ENCODE measurements at places on chromosomes 5 and 9.

- DNase-seq = no peak
These were observed 25.0 kb downstream of the CCDC69 start for GRCh38 chr5:151198861-151199260.

- no peak for DNase-seq
These were observed 104.0 kb upstream of the DMRTA1 start for GRCh38 chr9:22342491-22343217.

DNA sequence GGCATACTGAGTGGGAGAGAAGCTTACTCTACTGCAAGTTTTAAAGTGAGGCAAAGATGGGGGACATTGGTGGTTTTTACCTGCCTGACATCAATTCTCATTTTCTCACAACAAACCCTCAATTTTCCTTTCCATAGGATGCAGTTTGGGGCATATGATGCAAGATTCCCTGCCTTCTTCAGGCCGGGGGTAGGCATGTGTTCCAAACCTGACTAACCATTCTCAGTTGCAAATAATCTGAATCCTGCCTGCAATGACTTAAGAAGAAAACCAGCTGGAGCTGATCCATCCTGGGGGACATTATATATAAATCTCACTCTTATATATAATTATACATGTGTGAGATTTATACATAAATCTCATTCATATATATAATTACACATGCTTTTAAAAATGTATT lies 223.6 kb upstream of the EFNA5 start:
- DNase-seq = no peak

DNA sequence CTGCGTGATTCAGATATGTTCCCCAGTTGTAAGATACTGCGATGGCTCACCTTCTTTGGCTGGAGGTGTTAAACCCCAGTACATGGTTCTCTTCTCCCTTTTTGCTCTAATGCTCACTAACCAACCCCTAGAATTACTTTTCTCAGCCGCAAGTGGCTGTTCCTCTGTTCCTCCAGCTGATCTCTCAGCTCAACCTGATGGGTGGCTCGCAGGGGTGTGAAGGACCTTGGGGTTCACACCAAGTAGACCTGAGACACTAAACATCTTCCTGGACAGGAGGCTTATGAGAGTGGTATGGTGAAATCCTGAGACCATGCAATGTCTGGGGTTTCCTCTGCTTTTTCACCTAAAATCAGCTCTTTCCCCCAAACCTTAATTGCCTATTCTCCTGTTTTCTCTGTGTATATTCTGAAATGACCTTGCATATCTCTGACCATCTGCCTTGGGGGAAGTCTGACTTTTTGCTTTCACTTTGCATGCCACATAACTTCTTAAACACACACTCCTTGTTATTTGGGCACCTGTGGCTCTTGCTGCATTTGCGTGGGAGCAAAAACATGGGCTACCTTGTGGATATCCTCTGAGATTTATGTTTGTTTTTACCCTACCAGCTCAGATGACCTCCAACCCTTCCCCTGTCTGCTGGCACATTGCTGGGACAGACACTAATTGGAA lies 15.9 kb upstream of the IFNA14 start:
- no peak for DNase-seq

- DNase-seq = no peak
These were observed 12.8 kb downstream of the PTAR1 start for GRCh38 chr9:69746859-69747560.

DNA sequence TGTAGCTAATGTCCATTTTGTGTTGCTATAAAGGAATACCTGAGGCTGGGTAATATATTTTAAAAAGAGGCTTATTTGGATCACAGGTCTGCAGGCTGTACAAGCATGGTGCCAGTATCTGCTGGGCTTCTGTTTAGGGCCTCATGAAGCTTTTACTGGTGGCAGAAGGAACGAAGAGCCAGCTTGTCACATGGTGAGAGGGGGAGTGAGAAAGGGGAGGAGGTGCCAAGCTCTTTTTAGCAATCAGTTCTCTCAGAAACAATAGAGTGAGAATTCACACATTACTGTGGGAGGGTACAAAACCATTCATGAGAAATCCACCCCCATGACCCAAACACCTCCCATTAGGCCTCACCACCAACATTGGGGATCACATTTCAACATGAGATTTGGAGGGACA lies 340.9 kb downstream of the RASEF start:
- DNase-seq = no peak

DNA sequence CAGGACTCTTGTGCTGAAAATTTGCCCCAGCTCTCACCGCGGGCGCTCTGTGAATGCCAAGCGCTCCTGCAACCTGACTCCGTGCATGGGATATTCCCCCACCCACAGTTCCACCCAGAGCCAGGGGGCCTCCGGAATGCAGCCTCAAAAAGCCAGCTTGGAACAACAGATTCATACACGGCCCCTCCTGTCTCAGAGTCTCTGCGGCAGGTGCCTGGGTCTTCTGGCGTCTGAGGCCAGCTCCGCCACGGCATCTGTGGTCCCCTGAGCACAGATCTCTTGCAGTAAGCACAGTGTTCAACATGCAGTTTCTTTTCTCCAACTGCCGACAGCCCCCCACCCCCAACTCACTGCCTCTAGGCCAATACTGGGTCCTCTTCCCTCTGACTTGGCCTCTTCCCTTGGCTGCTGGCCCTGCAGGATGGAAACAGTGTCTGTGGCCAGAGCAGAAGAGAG lies 355.7 kb upstream of the IRX2 start:
- no peak for DNase-seq

- no peak for DNase-seq
These were observed 35.2 kb downstream of the NUP214 start for GRCh38 chr9:131160416-131161112.

DNA sequence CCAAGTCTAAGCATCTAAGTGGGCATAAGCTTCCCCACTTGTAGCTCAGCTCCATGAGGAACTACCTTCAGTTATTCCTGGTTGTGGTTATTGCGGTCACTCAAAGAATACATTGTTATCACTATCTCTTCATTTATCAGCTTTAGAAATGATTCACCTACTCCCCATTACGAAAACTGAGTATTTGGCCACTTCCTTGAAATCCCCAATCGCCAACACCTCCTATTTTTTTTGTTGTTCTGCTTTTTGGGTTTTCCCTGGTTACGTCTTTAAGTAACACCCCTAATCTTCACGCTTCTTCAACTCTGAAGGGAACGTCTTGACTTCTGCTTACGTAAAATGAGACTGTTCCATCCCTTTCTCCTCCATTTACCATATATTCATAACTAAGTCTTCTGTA lies 20.7 kb downstream of the MAPK9 start:
- no peak for DNase-seq

DNA sequence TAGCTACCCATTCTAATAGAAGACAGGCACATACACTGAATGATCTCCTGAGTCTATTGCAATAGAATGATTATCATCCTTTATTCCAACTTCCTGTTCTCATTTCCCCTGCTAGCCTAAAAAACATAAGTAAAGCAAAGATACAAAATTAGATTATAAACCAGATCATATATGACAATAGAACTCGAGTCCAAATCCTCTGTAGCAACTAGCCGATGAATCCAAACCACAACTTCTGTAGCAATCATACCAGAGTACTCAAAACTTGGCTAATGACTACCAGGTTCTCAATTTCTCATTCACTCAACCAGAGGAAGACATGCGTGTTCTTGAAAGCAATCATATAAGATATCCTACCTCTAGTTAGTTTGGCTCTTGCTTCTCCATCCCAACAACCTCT lies 622.1 kb downstream of the PSAT1 start:
- DNase-seq = no peak

- peak; percentile 87 for DNase-seq
These were observed 8.7 kb upstream of the SLC2A8 start for GRCh38 chr9:127388037-127388855.

- no peak for DNase-seq
These were observed 11.3 kb downstream of the PDGFRB start for GRCh38 chr5:150144246-150144801.

- no peak for DNase-seq
These were observed 532.2 kb downstream of the ACTL7B start for GRCh38 chr9:108323615-108324014.
